Frontal cortex (tissue), 4 donors: ENCODE measurements at places on chromosomes 12 and 14.

- DNase-seq, result no peak
These were observed 20.0 kb downstream of the CRACR2A start for GRCh38 chr12:3732901-3733300.

DNA sequence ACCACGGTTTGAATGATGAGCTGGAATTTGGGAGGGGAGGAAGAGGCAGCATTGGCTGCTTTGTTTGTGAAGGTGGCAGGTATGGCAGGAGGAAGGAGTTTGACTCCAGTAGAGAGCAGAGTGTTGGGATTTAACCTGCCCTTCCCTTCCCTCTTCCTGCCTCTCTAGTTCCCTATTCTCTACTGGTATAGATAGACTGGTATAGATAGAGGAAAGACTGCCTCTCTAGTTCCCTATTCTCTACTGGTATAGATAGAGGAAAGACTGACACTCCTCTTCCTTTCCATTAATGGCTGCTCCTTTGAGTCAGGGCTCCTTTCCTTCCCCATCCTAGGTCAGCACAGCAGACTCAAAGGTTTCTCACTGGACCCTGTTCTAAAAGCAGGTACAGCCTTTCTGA is 8.4 kb upstream of the SYCP3 start:
- DNase-seq, result no peak

DNA sequence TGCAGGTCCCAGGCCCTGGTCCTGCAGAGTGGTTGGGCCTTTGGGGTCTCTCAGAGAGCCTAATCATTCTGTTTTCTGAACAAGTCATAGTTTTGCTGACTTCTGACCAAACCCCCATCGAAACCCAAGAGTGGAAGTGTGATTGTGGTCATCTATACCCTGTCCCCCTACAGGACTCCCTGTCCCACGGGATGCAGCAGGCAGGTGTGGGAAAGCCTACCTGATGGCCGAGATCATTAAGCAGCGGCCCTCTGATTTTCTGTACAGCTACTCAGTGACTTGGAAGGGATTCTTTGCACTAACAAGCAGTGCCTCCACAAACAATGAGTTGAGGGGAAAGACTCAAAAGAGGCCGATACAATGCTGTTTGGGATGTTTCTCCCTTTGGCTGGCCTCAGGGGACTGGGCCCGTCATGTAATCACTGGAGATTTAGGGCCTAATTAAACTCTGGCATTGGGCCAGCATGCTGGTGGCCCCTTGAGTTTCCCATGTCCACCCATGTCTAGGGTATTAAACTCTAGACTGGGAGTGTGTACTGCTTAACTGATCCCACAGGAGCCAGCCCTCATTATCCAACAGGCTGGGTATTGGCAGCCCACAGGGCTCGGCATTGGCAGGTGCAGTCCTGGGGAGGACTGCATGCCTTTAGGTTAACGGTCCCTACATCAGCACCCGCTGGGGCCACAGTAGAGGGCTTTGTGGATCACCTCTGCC is 192.8 kb downstream of the ZFP36L1 start:
- DNase-seq, result no peak

GRCh38 chr12:31297572-31298514 is 28.1 kb downstream of the SINHCAF start:
- DNase-seq, result no peak

GRCh38 chr14:64174922-64175782 is 119.0 kb downstream of the ESR2 start:
- no peak for DNase-seq

GRCh38 chr12:48545833-48546469 is 20.5 kb downstream of the OR8S1 start:
- DNase-seq, result no peak

- no peak for DNase-seq
These were observed 15.5 kb upstream of the HDAC7 start for GRCh38 chr12:47835006-47835830.

DNA sequence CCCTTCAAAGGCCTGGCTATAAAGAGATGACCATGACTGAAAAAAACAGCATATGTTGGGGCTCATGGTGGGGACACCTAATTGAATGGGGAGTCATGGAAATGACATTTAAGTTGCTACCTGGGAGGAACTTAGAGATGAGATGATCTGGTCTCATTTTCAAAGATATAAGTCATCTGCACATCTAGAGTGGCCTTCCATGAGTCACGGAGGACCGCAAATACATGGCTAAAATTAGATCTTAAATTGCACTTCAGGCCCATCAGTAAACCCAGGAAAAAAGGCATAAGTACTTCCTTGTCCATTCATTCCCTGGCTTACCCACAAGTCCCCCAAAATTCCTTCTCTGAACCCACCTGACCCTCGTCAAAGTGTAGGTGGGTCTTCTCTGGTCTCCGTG is 53.4 kb downstream of the SPTB start:
- no peak for DNase-seq

- DNase-seq, result no peak
These were observed 179.1 kb upstream of the HIF1A start for GRCh38 chr14:61516118-61516743.

DNA sequence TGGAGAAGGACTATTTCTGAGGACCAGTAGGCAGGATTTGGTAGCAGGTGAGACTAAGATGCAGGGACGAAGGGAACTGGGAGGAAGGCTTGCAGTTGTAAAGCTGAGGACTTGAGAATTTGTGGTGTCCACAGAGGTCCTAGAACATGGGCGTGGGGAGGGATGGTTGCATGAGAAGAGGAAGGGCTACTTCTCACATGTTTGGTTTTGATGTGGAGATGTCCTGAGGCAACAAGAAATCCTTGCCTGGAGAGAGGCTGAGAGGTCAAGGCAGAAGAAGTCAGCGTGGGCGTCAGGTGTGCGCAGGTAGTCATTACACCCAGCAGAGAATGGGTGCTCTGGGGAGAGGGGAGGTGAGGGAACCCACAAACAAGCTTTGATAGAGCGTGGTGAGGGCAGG is 5.7 kb upstream of the RABGGTA start:
- DNase-seq, result no peak

DNA sequence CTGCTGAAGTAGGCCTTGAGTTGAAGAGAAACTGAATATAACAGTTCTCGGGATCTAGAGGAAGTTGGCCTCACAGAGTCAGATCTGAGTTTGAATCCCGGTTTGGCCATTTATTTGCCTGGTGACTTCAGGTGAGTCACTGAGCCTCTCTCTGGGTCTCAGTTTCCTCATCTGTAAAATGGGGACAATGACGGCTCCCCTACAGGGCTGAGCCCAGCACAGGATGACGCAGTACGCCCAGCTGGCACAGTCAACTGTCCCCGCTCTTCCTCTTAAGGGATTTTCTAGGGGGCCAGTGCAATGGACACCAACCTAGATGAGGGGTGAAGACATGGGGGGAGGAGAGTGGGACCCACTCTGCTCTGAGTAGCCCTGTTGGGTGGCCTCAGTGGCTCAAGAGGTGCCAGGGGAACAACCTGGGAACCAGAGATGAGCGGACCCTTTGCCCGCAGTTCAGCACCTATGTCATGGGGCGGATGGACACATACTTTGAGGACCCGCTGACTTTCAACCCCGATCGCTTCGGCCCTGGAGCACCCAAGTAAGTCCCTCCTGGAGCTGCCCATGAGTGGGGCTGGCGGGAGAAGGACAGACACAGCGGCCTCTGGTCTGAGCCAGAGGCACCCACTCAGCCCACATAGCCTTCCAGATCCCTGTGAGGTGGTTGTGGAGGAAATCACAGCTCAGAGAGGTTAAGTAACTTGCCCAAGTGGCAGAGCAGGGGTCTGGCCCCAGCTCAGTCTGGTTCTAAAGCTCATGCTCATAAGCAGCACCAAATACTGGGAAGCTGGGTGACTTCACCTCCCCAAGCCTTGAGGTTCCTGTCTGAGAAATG is 41.1 kb downstream of the CYP46A1 start:
- no peak for DNase-seq

DNA sequence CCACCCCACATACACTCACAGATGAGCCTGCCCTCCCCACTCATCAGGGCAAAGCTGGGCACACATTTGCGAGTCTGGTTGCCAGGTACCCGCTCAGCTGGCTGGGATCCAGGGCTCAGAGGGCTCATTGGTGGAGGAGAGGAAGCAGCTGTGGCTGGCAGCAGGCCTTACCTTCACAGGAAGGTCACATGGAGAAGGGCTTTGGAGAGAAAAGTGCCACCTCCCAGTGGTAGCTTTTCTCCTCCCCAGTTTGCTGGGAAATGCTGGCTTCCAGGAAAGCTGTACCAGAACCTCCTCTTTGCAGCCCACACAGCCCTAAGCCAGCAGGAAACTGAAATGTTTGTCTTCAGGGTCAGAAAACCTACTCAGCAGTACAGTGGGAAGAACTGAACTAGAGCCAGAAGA is 55.6 kb downstream of the LGMN start:
- no peak for DNase-seq

DNA sequence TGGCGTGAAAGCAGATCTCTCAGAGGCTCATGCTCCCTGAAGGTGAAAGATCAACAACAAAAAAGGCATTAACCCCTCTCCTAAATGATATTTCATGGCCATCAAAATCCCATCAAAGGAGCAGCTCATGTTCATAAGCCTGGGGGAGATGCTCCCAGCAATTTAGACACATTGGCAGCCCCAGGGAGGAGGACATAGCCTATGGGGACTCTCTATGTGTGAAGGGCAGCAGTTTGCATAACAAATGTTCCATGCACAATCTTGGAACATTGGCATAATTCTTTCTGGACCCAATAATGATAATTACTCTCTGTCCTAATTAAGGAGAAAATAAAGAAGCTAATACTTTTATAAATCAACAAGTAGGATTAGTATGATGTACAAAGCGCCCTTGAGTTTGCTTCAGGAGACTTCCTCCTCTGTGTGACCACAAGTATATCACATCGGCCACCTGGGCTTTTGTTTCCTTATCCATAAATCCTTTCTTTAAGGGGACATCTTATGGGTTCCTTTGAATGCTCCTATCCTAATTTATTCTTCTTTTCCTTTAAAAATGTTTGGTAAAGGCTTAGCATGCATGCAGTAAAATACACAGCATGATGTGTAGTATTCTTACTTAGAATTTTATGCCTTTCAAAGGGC is 161.9 kb upstream of the PLEKHG7 start:
- no peak for DNase-seq

DNA sequence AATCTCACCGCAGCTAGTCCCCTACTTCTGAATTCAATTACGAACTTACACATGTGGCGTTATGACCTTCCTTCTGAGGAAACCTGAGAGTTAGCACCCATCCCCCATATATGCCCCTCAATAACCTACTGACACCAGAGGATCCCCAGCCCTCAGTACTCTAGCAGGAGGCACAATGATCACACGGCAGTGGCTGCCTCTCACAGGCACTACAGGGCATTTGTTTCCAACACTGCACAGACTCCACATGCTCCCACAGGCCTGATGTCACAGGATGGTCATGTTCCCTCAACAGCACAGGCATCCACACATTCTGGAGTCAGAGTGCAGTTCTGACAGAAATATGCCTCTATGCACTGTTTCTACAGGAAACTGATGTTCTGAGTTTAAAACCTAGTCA is 17.4 kb downstream of the PPP1CC start:
- DNase-seq, result no peak

- no peak for DNase-seq
These were observed 40.9 kb upstream of the GSG1 start for GRCh38 chr12:13144266-13144828.

DNA sequence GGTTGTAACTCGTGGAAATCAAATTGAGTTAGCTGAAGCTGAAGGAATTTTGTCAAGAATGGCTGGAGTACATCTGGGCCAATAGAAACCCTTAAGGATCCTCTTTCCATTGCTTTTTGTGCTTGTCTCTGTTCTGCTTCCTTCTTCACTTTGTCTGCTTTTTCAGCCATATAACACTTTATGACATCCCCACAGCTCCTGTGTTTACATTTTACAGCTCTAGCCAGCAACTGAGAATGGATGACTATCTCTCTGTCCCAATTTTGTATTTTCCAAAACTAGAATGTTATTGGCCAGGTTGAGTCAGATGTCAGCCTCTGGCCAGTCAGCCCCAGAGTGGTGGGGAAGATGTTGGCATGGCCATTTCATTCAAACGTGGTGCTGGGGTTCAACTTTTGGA is 57.6 kb downstream of the PELI2 start:
- DNase-seq, result no peak

GRCh38 chr12:54463034-54463433 is 10.4 kb downstream of the GTSF1 start:
- DNase-seq, result no peak

GRCh38 chr12:119660076-119660475 is 7.9 kb upstream of the PRKAB1 start:
- DNase-seq, result no peak

- DNase-seq, result no peak
These were observed 1.3 kb upstream of the TAS2R14 start for GRCh38 chr12:10940389-10940788.

DNA sequence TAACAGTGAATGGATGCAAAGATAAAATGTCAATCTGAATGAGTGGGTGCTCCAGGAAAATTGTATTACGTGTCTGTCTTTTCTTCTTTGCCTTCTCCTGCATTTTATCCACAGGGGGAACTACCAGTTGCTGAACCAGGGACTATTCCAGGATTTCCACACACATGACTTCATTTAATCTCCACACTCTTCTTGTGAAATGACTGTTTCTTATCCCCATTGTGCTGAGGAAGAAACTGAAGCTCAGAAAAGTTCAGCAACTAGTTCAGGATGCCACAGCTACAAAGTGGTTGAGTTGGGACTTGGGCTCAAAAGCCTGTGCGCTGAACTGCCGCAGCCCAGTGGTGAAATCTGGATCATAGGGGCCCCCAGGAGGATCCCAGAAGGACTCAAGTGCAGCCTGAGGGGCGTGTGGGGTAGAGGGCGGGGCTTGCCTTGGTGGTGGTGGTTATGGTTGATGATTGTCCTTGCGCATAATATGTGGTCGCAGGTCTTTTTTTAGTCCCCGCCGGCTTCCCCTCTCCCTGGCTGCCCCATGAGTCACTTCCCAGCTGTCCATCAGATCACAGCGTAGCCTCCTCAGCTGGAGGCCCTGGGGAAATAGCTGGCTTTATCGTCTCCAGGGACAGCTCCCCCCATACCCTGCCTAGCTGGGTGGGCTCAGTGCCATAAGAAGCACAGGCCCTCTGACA is 235.2 kb upstream of the CRY1 start:
- DNase-seq, result no peak

- DNase-seq, result peak; percentile 28
These were observed 8.0 kb downstream of the ASCL1 start for GRCh38 chr12:102965281-102966155.

DNA sequence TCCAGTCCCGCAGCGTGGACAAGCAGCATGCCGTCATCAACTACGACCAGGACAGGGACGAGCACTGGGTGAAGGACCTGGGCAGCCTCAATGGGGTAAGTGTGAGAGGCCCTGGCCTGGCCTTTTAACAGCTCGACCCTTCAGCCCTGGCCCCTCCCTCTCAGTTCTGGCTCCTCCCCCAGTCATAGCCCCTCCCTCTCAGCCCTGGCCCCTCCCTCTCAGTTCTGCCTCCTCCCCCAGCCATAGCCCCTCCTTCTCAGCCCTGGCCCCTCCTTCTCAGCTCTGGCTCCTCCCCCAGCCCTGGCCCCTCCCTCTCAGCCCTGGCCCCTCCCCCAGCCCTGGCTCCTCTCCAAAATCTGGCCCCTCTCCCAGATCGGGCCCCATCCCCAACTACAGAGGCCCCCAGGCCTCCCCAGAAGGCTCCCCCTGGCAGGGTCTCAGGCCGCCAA is 11.2 kb downstream of the CEP170B start:
- no peak for DNase-seq

- DNase-seq, result no peak
These were observed 41.3 kb upstream of the PNMA1 start for GRCh38 chr14:73755434-73756014.

- no peak for DNase-seq
These were observed 3.8 kb downstream of the EXOC3L4 start for GRCh38 chr14:103097994-103098957.
